ENCODE measurements at places on chromosomes 1 and 21.

- peaks cover 10% of the 10 kb centered on the region for H3K4me1 ChIP-seq
- H3K27ac ChIP-seq, result no peak overlapping the region
- DNase-seq, result no peak
- H3K36me3 ChIP-seq, result no peaks in the 10 kb centered on the region
Measured at GRCh38 chr1:203743091-203743571, 21.9 kb upstream of the LAX1 start.

GRCh38 chr1:59074598-59074997 is 222.3 kb upstream of the FGGY start:
- no peak overlapping the region for H3K27ac ChIP-seq
- no peaks in the 10 kb centered on the region for H3K27me3 ChIP-seq
- no peak for DNase-seq

- H3K4me1 ChIP-seq, result peaks cover 8% of the 10 kb centered on the region
- H3K27ac ChIP-seq, result no peak overlapping the region
- DNase-seq, result peak; percentile 30
- H3K36me3 ChIP-seq, result no peaks in the 10 kb centered on the region
- no peak overlapping the region for H3K4me3 ChIP-seq
Measured at GRCh38 chr1:34845131-34845901, 14.2 kb downstream of the SMIM12 start.

GRCh38 chr1:159171688-159172501 is 480 bp downstream of the CADM3 start:
- DNase-seq, result no peak
- no peaks in the 10 kb centered on the region for H3K27me3 ChIP-seq
- H3K27ac ChIP-seq, result no peak overlapping the region
- H3K4me3 ChIP-seq, result no peak overlapping the region
- H3K36me3 ChIP-seq, result no peaks in the 10 kb centered on the region

DNA sequence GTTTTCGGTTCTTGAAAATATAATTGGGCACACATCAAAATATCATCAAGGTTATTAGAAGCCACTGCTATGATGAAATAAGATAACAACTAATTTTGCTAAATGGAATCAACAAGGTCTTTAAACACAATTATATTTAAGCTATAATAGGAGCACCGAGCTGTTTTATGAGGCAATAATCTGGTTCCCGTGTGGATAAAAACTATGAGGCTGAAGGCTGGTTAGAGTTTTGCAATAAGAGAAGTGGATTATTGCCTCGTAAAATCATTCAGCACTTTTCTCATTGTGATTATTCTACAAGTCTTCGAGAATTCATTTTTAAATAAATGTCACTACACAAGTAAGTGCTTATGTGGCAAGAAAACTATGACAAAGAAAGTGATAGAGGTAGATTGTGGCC is 975.7 kb upstream of the ADGRL2 start:
- no peak overlapping the region for H3K4me3 ChIP-seq
- H3K27ac ChIP-seq, result no peak overlapping the region
- DNase-seq, result no peak
- H3K36me3 ChIP-seq, result no peaks in the 10 kb centered on the region
- H3K27me3 ChIP-seq, result no peaks in the 10 kb centered on the region
